Inflammatory macrophage treated with lipopolysaccharide for 1 hour (primary cell): ENCODE measurements at places on chromosomes 16 and 17.

GRCh38 chr17:11917415-11917814 is 79.9 kb downstream of the ZNF18 start:
- no peak for DNase-seq

DNA sequence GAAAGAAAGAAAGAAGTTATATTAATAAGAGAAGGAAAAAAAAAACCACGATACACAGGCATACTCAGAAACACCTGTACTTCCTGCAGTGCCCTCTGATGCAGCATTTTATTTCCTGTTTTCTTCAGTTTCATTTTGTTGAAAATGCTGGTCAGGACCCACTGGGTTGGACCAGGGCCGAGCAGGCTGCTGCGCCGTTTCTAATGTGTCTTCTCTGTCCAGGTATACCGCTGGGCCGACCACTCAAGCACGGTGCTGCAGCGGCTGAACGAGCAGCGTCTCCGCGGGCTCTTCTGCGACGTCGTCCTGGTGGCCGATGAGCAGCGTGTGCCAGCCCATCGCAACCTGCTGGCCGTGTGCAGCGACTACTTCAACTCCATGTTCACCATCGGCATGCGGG is 8.3 kb downstream of the KLHL36 start:
- DNase-seq: no peak

DNA sequence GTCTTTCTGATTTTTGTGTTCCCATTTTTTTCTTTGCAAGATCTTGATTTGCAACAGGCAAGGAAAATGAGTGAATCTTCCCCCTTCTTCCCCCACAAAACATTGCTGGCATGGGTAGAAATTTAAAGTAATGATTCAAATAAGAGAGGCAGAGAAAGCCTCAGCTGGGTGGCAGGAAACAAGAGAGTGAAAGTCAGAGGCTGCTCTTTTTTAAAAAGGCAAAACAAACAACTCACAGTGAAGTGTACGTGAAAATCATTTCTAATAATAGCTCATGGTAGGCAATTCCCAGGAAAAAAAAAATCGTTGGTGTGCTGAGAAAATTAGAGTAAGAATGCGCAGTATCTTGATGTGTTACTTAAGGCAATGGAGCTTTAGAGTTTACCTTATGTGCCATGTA is 229.5 kb downstream of the FTO start:
- DNase-seq: no peak

DNA sequence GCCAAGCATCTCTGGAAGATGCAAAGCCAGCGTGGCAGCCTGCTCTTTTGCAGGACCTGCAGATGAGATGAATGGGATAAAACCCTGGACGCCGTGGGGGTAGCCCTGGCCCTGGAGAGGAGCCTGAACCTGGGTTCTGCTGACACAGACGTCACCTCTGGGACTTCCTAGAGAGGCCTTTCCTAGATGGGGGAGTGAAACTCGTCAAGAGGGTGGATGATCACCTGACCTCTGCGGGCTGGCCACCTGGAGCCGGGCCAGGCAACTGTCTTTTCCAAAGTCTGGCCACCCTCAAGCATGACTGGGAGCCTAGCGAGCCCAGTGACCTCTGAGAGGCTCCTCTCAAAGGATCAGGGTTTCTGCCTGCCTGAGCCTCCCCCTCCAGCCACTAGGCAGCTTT is 529.0 kb downstream of the KCNJ18 start:
- DNase-seq: no peak

DNA sequence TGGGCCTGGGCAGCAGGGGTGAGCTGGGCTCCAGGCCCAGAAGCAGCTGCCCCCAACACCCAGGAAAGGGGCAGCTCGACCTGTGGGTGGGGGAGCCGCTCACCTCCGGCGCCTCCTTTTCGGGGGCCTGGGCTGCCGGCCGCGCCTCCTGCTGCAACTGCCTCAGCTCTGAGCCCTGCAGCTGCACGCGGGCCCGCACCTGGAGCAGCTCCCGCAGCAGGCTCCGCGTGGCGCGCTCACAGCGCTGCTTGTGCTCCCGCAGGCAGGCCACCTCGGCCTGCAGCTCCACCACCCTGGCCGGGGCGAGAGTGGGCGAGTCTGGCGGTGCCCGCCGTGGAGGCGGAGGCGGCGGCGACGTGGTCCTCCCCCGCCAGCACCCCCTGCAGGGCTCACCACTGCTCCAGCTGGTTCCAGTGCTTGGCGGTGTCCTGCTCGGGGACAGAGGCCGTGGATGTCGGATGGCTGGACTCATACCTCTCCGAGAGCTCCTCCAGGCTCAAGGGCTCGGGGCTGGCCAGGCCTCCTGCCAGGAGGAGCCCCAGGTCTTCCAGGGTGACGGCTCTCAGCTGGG is 868 bp downstream of the CCDC154 start:
- no peak for DNase-seq

DNA sequence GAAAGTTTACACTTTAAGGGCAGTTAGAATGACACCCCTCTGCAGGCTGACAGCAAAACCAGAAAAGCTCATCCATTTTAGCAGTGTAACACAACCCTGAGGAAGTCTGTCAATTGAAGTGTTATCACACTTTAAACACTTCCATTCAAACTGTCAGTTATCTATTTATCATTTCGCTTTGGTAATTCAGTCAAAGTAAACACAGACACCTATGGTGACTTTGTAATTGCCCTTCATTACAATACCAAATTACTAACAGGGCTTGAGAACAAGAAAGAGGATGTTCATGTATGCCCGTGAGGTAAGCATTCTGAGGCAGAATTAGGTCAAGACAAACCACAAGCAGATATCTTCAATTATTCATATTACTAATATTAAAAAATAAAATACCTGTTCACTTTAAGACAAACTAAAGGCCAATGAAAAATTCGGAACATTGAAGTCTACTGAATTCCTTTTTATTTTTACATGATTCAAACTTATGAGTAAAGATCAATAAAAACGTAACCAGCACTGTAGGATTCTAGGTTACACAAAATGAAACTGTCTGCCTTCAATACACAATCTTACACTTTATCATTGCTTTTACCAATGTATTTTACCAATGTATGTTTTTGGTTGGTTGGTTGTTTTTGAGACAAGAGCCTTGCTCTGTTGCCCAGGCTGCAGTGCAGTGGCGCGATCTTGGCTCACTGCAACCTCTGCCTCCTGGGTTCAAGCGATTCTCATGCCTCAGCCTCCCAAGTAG is 57.1 kb downstream of the BRIP1 start:
- DNase-seq: no peak

GRCh38 chr17:77400445-77400870 is 259.7 kb downstream of the SEC14L1 start:
- DNase-seq: no peak
